Activated naive CD8-positive, alpha-beta T cell treated with anti-CD3 and anti-CD28 coated beads for 36 hours (primary cell): ENCODE measurements at places on chromosomes 12 and 14. TPM values are rescaled to one million over a fixed set of nuclear protein-coding genes. Genes with fewer than 3 reads are reported as not detected.

Gene RTN1
- total RNA-seq, result not detected

Gene EVL
- 236 TPM for total RNA-seq

Gene GPRC5D
- not detected for total RNA-seq

Gene SDS
- not detected for total RNA-seq

Gene PTPN6
- total RNA-seq, result 457 TPM

Gene HSP90B1
- total RNA-seq, result 540 TPM

Gene VWF
- total RNA-seq, result 0.24 TPM

Gene CERS5
- total RNA-seq, result 36.4 TPM

Gene SMIM41
- total RNA-seq, result not detected

Gene HHIPL1
- not detected for total RNA-seq

Gene GDF3
- total RNA-seq, result not detected

Gene OTUB2
- total RNA-seq, result 0.31 TPM

GRCh38 chr14:75283833-75284563 is 5.4 kb downstream of the FOS start:
- no peak for DNase-seq

DNA sequence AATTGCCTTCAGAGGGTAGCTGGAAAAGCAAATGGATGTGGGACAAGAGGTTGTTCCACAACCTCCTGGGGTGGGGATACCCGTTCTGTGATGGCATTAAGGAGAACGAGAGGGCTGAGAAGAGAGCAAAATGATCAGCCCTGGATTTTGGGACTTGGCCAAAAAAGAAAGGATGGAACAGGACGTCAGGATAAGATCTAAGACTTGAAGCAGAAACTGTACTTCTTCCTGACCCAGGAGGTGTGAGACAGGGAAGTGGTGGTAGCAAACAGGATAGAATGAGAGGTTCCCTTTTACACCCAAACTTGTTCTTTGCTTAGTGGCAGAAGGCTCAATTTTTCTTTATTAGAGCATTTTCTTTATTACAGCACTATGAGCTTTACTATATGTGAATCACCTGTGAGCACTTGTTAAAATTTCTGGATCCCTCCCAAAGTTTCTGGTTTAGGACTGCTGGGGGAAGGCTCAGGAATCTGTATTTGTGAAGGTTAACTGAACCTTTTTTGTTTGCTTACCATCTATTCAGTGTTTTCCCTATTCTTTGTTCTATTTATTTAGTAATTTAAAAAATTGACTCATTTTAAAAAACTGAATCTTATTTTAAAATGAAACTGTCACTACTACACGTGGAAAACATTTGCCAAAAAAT is 59.2 kb downstream of the ERC1 start:
- DNase-seq, result no peak

GRCh38 chr12:93183940-93184671 is 193.6 kb upstream of the NUDT4 start:
- no peak for DNase-seq

- DNase-seq, result no peak
Measured at GRCh38 chr14:64693810-64694165, 10.4 kb upstream of the PLEKHG3 start.

DNA sequence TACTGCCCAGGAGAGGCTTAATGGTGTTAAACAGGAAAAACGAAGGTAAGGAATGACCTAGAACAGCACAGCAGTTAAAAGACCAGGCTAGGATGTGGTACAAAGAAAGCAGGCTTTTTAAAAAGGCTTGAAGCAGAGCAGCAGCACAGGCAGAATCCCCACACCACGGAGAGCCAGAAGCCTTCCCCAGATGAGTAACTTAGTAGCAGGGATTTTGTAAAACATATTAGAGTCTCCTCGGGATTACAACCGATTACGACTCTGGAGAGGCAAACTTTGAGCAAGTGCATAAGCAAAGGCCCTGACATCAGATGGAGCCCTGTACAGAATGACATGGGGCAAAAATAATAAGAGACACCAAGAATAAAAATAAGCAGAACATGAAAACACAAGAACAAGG is 37.1 kb upstream of the DHRS4 start:
- no peak for DNase-seq

GRCh38 chr14:30655124-30655523 is 33.0 kb downstream of the SCFD1 start:
- no peak for DNase-seq

DNA sequence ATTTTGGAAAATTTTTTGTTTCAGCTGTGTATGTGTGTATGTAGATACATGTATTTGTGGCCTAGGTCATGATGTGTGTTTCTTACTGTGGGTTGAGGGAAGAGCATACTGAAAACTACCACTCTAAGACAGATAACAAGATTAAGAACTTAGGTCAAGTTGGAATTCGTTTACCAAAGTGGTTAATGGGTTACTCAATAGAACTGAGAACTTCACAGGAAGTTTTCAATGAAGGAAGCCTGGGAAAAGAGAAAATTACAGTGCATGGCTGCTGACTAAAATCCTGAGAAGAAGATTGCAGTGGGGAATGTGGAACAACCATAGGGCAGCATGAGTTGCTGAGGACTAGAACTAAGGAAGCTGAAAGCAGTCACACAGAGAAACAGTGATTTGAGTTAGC is 21.4 kb upstream of the FOXG1 start:
- no peak for DNase-seq

- DNase-seq, result peak; percentile 63
Measured at GRCh38 chr12:108635201-108635996, 1.7 kb upstream of the SELPLG start.

GRCh38 chr12:57720606-57721595 is 17.6 kb downstream of the AGAP2 start:
- no peak for DNase-seq

DNA sequence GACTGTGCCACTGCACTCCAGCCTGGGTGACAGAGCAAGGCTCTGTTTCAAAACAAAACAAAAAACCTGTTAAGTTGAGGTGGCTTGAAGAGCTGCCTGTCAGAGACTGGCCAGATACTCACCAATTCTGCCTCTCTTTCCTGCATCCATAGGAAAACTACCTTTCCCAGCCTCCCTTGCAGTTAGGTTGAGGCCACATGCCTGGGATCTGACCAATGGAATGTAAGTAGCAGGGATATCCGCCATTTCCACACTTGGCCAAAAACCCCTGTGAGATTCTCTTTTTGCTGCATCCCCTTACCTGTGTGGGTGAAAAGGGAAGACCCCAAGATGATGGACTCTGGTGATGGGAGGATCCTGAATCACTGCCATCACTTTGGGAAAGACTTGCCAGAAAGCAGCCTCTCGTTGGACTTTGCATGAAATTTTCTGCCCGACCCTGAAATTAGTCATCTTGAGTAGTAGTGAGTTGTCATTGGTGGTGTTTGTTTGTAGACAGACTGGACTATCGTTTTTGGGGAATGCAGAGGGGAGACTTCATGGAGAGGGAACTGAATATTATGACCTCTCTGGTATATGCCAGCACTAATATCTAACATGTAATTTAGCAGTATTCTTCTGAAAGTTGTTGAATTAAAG is 14.0 kb downstream of the GPR68 start:
- no peak for DNase-seq

- DNase-seq, result no peak
Measured at GRCh38 chr12:68865399-68866164, 57.6 kb downstream of the MDM2 start.

DNA sequence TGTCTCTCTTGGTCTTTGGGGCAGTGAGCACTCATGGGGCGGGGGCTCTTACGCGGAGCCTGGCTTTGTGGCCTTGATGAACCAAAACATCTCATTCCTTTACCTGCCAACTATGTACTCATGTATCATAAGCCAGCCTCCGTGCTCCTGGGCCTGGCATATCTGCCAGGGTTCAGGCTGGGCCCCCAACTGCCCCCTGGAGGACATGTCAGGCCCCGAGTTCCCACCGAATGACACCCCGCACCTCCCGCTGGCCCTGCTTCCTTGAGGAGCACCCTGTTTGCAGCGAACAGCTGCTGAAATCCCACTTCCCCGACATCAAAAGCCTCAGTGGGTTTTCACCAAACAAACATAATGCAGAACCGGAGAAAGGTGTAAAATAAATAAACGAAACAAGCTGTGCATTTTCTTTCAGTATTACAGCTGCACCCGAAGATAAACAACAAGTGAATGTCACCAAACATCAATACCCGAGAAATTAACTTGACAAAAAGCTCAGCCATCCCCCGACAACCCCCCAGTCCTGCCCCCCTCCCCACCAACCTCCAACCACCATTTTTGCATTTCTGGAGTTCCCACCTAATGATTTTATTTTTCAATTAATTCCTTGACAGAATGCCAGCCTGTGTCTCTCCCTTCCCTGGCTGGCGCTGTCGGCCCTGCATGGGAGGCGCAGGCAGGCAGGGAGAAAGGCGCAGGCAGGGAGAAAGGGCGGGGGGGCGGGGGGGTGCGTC is 139.2 kb downstream of the RBM19 start:
- no peak for DNase-seq

GRCh38 chr12:44247588-44247987 is 411.7 kb downstream of the TMEM117 start:
- no peak for DNase-seq

DNA sequence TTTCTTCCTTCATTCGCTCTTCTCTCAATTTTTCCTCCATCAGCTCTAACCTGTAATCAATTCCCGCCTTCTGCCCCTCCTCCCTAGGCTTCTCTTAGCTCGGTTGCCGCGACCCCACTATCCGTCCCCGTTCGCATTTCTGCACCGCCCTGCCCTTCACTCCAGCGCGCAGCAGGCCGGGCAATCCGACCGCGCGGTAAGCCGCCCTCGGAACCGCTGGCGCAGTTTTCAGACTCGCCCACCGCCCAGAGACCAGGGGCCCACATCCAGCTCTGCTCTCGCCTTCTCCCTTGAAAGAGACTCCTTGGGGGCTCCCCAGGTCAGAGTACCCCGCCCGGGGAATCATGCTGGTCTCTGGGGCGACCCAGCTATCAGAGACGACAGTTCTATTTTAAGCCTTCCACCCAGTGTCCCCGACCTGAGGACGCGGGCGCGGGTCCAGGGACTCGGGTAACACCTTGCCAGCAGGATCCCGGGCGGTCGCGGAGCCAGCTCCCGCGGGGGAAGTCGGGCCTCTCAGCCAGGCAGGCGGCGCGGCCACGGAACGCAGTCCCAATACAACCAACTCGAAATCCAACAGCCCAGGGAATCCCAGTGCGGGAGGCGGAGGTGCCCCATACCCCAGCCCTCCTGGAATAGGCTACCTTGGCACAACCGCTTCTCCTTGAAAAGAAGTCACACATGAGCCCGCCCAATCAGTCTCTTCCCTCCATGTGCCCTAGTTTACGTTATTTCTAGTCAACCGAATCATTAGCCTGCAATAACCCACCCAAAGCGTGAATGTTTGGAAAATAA is 5.7 kb upstream of the SLC38A4 start:
- no peak for DNase-seq

GRCh38 chr12:4911316-4911994 is 1.8 kb downstream of the KCNA1 start:
- DNase-seq, result no peak

DNA sequence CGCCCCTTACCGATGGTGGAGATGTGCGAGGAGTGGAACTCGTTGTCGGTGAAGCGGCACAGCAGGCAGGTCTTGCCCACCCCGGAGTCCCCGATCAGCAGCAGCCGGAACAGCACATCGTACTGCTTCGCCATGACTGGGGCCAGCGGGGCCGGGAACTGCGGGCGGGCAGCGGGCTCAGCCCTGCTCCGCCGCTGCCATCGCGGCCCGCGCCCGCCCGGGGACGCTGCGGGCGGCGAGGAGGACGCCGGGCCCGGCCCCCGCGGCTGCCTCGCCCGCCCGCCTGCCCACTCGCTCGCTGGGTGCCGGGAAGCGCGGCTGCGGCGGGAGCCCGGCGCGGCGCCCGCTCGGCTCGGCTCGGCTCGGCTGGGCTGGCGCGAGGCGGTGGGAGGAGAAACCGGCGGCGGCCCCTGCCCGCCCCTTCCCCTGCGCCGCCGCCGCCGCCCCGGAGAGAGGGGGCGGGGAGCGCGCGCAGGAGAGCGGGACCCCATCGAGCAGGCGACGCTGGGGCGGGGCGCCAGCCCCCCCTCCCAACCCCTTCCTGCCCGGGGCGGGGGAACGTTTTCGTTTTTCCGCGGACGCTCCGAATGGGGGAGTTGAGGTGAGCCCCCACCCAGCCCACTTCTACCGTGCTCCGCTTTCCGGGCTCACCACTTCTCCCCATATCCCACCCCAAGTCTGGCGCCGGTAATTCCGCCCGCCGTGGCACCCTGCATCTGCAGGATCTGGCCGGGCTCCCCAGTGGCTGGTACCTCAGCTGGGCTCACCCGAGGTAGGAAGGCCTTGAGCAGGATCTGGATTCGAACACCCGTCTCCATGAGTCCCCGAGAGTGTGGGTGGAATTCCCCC is at the start of gene RAB15:
RAB15 (minus strand) TSS at position 394 of the 849 bp plus-strand sequence; CDS start at position 134, 260 bp downstream.
- peak; percentile 61 for DNase-seq

GRCh38 chr12:47755655-47756562 is 2.8 kb downstream of the RAPGEF3 start:
- no peak for DNase-seq

GRCh38 chr12:57614178-57614947 is 3.1 kb downstream of the ARHGEF25 start:
- DNase-seq, result no peak

DNA sequence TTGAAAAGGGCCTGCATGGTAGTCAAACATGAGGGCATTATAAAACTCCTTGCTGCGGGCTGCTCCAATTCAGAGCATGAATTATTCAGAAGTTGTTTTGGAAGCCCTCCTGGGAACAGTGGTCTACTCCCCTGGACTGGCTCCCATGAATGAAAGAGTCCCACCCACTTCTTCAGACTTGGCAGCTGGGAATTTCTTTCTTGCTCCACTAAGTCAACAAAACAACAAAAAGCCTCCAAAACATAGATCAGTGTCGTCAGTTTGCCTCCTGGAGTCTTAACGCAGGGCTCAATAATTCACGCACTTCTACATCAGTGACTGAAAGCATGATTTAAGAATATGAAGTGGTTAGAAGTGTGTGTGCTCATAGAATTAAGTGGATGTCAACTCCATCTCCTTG is 37.9 kb downstream of the AKAP6 start:
- no peak for DNase-seq

- peak; percentile 22 for DNase-seq
Measured at GRCh38 chr14:20690848-20691640, 2.5 kb downstream of the ANG start.

DNA sequence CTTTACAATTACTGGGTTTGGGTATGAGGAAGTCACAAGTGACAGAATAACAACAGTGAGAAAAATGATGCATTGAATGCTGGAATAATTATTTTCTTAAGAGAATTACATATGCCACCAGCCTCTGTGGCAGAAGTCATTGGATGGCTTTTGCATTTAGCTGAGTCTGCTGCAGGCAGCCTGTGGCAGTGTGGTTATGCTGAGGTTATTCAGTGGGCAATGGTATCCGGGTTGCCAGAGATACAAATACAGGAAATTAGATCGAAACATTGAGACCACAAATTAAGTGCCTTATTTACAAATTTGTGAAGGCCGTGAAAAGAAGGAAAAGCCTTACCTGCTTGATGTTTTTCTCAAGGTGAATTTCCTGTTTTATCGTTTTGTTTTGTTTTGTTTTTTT is 1050.0 kb downstream of the GALC start:
- no peak for DNase-seq
